ENCODE measurements at places on chromosomes 7 and 10. TPM values are rescaled to one million over a fixed set of nuclear protein-coding genes. Genes with fewer than 3 reads are reported as not detected.

SLC18A3 gene
- not detected for total RNA-seq

VIPR2 gene
- total RNA-seq, result not detected

GDF2 gene
- total RNA-seq, result not detected

PON1 gene
- total RNA-seq, result not detected

ZNF107 gene
- 2.9 TPM for total RNA-seq

GNGT1 gene
- total RNA-seq, result not detected

ZPBP gene
- total RNA-seq, result not detected

ATRNL1 gene
- total RNA-seq, result 36.2 TPM

ZNF503 gene
- total RNA-seq, result 6.0 TPM

DOCK4 gene
- total RNA-seq, result 1.5 TPM

- no peak for DNase-seq
Observed at GRCh38 chr7:156731651-156732050, 91.1 kb downstream of the RNF32 start.

- DNase-seq, result no peak
Observed at GRCh38 chr7:80772347-80772993, 134.0 kb downstream of the CD36 start.

GRCh38 chr7:21526007-21526406 lies 16.8 kb upstream of the DNAH11 start:
- no peak for DNase-seq

DNA sequence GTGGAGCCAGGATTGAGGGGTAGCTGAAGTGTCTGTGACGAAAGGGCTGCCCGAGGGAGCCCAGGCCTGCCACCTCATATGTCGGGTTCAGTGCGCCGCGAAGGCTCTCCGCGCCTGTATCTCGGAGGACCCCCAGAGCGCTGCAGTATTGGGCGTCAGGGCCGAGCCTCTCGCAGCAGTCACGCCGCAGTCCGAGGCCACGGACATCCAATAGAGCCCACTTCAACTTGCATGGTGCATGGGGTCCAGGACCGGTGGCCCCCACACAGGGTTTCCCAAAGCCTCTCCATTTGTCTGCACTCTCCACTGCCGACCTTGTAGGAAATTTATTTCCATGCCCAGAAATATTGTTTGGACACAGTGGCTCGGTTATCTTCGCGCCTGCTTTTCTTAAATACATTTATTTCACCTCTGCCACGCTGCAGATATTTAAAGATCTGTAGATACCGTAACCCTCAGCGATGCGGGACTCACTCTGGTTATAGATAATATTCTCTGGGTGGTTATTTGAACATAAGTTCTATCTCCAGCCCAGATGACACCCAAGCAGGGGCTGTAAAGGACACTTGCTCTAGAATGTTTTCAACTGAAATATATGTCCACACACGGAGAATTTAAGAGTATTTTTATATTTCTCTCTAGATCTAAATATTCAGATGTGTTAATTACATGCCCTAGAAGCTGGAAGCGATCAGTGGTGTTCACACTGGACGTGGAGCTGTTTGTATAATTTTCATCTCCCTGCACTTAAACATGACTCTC lies 5.1 kb upstream of the ZNF503 start:
- no peak for DNase-seq

DNA sequence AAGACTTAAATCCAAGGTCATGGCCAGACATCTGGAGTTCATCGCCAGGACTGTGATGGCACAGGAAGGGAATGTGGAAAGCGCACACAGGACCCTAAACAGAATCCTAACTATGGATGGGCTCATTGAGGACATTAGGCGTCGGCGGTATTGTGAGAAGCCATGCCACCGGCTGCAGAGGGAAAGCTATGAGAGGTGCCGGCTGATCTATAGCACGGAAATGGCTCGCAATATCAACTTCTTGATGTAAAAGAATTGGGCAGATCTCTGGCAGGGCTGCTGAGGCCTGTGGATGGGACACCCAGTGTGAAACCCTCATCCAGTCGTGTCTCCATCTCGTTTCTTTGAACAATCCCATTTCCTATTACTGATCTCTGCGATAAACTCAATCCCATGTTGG lies 6.3 kb upstream of the CTBP2 start:
- no peak for DNase-seq

DNA sequence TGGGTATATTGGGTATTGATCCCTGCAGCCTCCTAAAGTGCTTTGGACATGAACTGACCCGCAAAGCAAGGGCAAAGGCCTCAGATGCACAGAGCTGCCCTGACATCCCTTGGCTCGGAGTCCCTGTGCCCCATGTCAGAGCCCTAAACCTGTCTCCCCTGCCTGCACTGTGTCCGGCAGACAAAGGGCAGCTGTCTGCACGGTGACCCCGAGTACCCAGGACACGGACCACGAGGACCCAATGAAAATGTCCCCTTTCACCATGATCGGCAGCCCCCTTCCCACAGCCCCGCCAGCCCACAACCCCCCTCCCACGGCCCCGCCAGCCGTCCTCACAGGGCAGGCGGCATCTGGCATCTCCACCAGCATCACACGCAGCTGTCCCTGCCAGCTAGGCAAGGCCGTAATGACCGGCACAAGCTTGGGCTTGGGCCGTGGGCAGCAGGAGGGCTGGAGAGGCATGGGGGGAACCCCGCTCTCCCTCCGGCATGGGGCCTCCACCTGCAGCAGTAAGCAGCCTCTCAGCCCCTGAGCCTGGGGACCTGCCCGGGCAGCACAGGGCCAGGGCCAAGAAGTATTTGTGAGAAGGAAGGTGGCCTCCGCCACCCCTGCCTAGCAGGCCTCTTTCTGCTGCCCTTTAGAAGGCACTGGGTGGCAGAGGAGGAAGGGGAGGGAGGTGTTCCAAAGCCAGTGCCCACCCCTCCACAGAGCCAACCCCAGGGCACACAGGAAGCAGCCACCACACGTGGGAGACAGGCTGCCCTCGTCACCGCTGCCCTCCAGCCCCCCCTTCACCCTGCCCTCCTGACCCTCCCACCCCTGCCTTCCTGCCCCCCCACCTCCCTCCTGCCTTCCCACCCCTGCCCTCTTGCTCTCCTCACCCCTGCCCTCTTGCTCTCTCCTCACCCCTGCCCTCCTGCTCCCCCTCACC lies 10.1 kb downstream of the NUDT1 start:
- DNase-seq, result no peak

DNA sequence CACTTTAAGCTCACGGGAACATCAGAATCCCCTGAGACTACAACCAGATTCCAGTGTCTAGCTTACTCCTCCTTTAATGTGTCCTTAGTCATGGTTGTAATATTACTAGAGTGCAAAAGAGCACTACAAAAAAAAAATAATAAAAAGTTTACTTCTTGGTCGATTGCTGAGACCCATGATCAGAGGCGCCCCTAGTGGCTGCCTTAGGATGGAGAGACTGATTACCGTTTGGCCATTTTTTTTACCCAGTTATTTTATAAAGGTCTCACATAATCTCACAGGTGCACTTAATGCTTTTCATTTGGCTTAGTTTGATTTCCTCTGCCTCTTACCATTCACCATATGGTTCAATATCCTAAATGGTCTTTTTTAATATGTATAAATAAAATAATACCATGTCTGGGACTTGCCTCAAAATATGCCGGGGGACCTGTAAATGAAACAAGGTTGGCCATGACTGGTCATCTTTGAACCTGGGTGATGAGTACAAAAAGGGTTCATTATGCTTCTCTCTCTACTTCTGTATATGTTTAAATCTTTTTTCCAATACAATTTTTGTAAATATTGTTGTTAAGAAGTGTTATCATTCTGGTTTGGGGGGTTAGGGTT lies 331.5 kb upstream of the NFE2L3 start:
- DNase-seq, result no peak

- DNase-seq, result peak; percentile 86
Observed at GRCh38 chr10:126397640-126398382, 9.5 kb upstream of the ADAM12 start.

GRCh38 chr7:156676263-156676662 lies 35.7 kb downstream of the RNF32 start:
- no peak for DNase-seq

GRCh38 chr10:54124209-54124885 lies 676.7 kb downstream of the PCDH15 start:
- DNase-seq, result no peak

DNA sequence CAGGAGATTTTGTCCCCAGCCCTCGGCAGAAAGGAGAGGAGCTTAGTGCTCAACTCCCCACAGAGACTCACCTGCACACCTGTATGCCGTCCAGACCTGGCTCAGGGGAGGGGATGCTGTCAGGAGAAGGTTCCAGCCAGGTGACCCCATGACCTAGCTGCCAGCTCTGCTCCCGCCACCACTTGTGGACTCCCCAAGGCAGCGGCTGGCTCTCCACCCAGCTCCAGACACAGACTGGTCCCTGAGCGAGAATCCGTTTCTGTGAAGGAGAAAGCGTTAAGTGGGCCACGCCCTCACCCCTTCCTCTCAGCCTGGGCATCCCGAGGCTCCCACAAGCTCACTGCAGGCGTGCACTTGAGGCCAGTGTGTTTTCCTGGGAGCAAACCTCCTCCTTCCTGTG lies 76.4 kb downstream of the RGS10 start:
- no peak for DNase-seq

DNA sequence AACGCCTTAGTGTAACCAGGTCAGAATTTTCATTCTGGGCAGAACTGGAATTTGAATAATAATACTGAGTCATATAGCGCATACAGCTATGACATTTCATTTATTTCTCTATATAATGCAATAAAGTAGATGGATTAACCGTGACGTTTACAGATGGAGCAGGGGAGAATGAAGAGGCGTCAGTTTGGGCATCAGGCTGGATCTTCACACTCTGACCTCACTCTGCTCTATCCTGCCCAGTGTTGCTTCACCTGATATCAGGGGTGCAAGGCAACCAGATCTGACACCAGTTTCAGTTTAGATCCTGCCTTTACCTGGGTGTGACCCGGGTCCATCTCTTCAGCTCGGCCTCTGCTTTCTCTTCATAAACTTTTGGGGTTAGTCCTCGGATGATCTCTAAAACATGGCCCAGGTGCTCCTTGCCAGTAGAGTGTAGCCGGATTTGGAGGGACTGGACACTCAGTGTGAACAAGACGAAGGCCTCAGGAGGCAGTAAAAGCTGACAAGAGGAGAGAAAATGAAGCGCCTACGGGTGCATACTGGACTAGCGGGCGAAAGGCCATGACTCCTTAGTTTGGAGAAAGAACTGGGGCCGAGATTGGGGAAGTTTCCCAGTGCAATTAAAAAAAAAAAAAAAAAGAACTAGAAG lies 1.4 kb upstream of the ZYX start:
- no peak for DNase-seq

- DNase-seq, result peak; percentile 66
Observed at GRCh38 chr7:44368885-44369284, 43.5 kb upstream of the CAMK2B start.

GRCh38 chr7:114843102-114843501 lies 78.8 kb upstream of the MDFIC start:
- DNase-seq, result no peak

DNA sequence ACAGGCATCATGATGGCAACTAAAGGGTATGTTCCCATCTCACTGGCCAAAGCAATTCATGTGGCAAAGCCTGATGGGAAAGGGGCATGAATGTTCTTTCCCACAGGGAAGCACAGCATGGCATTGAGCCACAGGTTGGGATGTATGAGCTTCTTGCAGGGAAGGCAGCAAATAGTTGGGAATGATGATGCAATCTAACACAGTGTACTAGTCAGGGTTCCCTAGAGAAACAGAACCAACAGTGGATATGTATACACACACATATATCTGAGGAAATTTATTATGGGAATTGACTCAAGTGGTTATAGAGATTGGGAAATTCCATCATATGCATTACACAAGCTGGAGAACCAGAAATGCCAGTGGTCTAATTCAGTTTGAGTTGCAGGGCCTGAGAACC lies 253.6 kb upstream of the NPVF start:
- DNase-seq, result no peak

DNA sequence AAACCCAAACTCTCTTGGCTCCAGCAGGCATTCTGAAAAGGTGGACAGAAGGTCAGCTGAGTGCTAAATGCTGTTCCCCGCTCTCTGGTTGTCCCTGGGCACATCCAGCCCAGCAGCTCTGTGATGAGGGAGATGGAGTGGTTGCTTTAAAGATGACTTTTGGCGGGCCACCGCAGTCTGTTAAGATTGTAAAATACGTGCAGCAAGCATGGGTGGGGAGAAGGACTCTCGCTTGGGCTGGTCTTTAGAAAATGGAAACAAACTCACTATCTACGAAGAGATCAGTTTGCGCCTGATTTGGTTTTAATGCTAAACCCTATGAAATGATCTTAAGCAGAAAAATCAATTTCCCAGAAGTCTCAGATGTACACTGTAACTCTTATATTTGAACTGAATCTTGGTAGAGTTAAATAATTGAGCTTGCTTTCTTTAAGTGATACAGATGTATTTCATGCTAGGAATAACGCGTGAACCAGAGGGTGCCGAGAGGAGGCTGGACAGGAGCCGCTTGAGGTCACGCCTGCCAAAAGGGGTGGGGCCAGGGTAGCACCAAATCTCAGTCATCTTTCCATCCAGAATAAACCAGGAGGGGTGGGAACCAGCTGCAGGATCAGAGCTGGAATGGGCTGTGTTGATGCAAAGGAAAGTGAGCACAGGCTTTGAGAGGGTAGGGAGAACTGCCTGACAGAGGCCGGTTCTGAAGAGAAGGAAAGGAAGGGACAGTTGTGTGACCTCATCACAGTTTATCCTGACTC lies 170.2 kb upstream of the MKI67 start:
- no peak for DNase-seq

- DNase-seq, result peak; percentile 74
Observed at GRCh38 chr10:122301055-122301810, 30.1 kb downstream of the BTBD16 start.

- no peak for DNase-seq
Observed at GRCh38 chr10:778626-779330, 89.3 kb upstream of the DIP2C start.

- DNase-seq, result no peak
Observed at GRCh38 chr7:108453320-108453719, 2.9 kb downstream of the NRCAM start.
